ENCODE measurements at places on chromosomes 12 and 14. TPM values are rescaled to one million over a fixed set of nuclear protein-coding genes. Genes with fewer than 3 reads are reported as not detected.

- peaks cover 28% of the 10 kb centered on the region for H3K27me3 ChIP-seq
- H3K4me3 ChIP-seq, result no peak overlapping the region
- H3K27ac ChIP-seq, result no peak overlapping the region
- H3K36me3 ChIP-seq, result no peaks in the 10 kb centered on the region
These were observed 10.4 kb downstream of the GTSF1 start for GRCh38 chr12:54463034-54463433.

C14orf180 gene
- not detected for total RNA-seq

CLEC1B gene
- not detected for total RNA-seq

RNASE3 gene
- total RNA-seq, result not detected

DNA sequence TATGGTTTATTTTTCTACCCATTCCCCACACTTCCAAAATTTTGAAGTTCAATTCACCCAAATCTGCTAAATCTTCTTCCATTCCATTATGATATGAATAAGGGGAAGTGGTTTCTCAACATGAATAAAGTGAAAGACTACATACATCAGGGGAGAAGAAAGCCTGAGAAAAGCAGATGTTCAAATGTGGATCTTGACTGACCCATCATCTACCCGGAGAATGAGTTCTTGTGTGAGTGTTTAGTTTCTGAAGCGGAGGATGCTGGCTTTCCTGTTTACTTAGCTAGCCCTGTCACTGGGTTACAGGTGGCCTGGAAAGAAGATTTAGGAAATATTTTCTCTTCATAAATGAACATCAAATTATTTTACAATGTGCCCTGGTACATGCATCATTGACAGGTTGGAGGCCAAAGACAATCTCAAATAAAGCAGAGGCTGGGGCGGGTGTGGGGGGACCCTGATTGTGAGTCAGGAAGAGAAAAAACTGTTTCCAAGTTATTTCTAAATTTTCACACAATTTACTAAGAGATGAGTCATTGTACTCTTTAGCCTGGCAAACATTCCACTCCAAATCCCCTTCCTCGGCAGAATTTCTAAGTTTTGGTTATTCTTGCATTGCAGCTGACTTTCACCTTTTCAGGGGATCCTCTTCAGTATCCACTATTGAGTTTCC is 135.6 kb downstream of the SLC25A21 start:
- no peak overlapping the region for H3K27ac ChIP-seq
- no peaks in the 10 kb centered on the region for H3K4me1 ChIP-seq
- no peaks in the 10 kb centered on the region for H3K36me3 ChIP-seq
- no peak overlapping the region for H3K4me3 ChIP-seq
- DNase-seq, result no peak
- no peaks in the 10 kb centered on the region for H3K27me3 ChIP-seq

GRCh38 chr12:115149685-115150378 is 465.9 kb upstream of the TBX3 start:
- no peaks in the 10 kb centered on the region for H3K4me1 ChIP-seq
- H3K36me3 ChIP-seq, result no peaks in the 10 kb centered on the region
- H3K4me3 ChIP-seq, result no peak overlapping the region
- no peak for DNase-seq
- no peaks in the 10 kb centered on the region for H3K27me3 ChIP-seq

MYO1A gene
- total RNA-seq, result 13.4 TPM

- H3K36me3 ChIP-seq, result no peaks in the 10 kb centered on the region
- no peak overlapping the region for H3K27ac ChIP-seq
- H3K4me3 ChIP-seq, result no peak overlapping the region
- peaks cover 15% of the 10 kb centered on the region for H3K4me1 ChIP-seq
These were observed 40.8 kb upstream of the CSRP2 start for GRCh38 chr12:76919383-76920171.

- H3K27ac ChIP-seq, result no peak overlapping the region
These were observed 111.2 kb downstream of the LRIG3 start for GRCh38 chr12:58809064-58809607.

DNA sequence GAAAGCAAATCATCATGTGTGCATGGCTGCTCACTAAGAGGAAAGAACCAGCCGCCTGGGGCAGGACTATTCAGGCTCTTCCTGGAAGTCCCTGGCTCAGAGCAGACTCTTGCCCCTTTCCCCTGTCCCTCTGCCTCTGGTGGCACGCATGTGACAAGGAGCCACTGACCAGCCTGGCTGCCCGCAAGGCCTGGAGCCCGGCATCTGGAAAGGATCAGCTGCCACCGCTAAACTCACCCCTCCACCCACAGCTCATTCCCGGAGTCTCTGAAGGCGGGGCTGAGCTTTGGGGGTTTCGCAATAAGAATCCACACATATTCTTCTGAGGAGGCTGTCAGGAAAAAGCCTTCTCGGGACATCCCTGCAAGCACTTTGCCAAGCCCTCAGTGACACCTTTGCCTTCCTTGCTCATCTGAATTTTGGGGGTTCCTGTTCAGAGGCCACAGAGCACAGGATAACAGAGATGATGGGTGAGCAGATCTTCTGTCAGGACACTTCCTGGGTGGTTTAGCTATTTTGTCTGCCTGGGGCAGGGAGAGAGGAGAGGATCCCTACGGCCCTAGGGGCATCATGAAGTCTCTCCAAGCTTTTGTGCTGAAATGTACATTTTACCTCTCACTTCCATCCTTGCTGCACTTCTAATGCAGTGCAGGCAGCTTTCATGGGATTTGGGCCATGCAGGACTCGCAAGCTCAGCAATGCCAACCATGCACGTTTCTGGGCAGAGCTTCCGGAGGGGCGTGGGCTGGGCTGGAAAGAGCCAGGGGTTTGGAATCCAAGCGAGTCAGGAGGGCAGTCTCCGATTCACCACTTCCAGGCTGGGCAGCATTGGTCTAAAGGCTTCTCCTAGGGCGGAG is 124.8 kb upstream of the MAP1LC3B2 start:
- H3K4me1 ChIP-seq, result no peaks in the 10 kb centered on the region
- no peaks in the 10 kb centered on the region for H3K27me3 ChIP-seq
- no peak overlapping the region for H3K4me3 ChIP-seq
- H3K36me3 ChIP-seq, result no peaks in the 10 kb centered on the region
- DNase-seq, result no peak

RBM23 gene
- 77.5 TPM for total RNA-seq

DNA sequence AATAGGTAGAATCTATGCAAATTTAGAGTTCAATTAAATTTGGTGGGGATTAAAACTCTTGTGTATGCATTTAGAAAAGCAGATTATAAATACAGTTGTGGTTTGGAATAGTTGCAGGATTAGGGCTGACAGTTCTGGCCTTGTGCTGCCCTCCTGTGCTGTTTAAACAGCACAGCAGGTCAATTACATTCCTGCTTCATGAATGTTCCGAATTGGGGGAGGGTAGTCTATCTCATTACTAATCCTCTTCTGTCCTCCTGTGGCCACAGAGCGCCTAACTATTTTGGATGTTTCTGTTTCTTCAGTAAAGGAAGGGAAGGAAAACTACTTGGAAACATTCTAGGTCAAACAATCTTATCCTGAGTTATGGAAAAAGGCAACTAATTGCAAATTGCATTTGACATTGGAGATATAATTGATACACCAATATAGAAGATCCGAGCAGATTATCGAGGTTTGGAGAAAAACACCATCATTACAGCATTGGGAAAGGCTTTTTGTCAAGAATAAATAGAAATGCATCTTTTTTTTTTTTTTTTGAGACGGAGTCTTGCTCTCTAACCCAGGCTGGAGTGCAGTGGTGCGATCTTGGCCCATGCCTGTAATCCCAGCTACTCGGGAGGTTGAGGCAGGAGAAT is 8.7 kb upstream of the GPR19 start:
- H3K27me3 ChIP-seq, result no peaks in the 10 kb centered on the region
- no peaks in the 10 kb centered on the region for H3K36me3 ChIP-seq
- peak; percentile 35 for DNase-seq
- no peak overlapping the region for H3K27ac ChIP-seq
- H3K4me1 ChIP-seq, result peaks cover 29% of the 10 kb centered on the region
- peak overlapping the region; percentile 49 for H3K4me3 ChIP-seq

DNA sequence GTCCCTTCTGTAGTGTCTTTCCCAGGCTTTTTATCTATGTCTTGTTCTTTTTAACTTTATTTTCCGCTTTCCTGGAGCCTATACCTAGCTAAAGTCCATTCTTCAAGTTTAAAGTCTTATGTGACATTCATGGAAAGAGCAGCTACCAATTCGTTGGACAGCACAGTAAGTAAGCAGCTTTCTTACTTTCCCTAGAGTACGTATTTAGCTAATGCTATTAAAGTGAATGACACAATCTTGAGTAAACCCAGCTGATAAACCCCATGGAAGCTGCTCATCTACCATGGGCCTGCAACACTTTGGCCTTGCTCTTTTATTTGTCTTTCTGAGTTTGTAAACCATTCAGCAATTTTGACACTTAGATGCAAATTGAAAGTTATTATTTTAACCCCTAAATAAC is 30.0 kb downstream of the ALX1 start:
- no peak for DNase-seq
- H3K4me3 ChIP-seq, result no peak overlapping the region
- no peaks in the 10 kb centered on the region for H3K27me3 ChIP-seq
- no peaks in the 10 kb centered on the region for H3K36me3 ChIP-seq
- H3K4me1 ChIP-seq, result no peaks in the 10 kb centered on the region
- no peak overlapping the region for H3K27ac ChIP-seq

GALC gene
- total RNA-seq, result 40.3 TPM

KRT5 gene
- total RNA-seq, result not detected

DNA sequence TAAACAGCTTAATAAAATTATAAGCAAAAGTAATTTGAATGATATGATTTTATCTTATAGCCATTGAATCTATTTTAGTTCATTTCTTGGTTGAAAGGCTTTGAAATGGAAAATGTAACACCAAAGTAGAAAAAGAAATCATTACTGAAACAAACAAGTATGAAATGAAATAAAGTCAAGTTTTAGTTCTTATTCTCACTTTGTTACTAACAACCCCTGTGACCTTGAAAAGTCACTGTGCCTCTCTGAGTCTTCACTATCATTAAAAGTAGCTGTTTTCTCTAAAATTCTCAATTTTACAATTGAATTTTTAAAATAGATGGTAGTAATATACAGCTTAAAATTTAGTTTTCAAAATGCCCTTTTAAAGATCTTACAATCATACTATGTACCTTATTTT is 32.4 kb upstream of the SLC17A8 start:
- no peak overlapping the region for H3K4me3 ChIP-seq
- H3K27ac ChIP-seq, result no peak overlapping the region
- peaks cover 10% of the 10 kb centered on the region for H3K36me3 ChIP-seq
- no peaks in the 10 kb centered on the region for H3K27me3 ChIP-seq

DNA sequence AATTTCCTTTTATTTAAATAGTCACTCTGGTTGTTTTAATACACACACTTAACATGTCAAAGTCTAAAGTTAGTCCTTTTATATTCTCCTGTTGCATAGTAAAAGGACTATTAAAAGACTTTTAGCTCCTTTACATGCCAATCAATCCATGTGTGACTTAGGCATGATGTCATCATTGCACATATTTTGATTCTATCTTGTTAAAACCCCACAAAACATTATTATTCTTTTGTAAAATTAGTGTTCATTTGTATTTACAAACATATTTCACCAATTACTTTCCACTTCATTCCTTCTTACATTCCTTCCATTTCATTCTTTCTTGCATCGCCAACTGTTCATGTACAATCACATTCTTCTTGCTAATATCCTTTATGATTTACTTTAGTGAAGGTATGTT is 39.6 kb downstream of the TC2N start:
- H3K27ac ChIP-seq, result peak overlapping the region; percentile 26
- no peak for DNase-seq
- H3K4me1 ChIP-seq, result peaks cover 37% of the 10 kb centered on the region
- peaks cover 3% of the 10 kb centered on the region for H3K36me3 ChIP-seq
- H3K27me3 ChIP-seq, result no peaks in the 10 kb centered on the region
- no peak overlapping the region for H3K4me3 ChIP-seq

GRCh38 chr12:28316049-28316448 is 125.8 kb downstream of the CCDC91 start:
- no peak overlapping the region for H3K4me3 ChIP-seq
- H3K27me3 ChIP-seq, result no peaks in the 10 kb centered on the region
- no peak for DNase-seq
- peaks cover 7% of the 10 kb centered on the region for H3K36me3 ChIP-seq

DNA sequence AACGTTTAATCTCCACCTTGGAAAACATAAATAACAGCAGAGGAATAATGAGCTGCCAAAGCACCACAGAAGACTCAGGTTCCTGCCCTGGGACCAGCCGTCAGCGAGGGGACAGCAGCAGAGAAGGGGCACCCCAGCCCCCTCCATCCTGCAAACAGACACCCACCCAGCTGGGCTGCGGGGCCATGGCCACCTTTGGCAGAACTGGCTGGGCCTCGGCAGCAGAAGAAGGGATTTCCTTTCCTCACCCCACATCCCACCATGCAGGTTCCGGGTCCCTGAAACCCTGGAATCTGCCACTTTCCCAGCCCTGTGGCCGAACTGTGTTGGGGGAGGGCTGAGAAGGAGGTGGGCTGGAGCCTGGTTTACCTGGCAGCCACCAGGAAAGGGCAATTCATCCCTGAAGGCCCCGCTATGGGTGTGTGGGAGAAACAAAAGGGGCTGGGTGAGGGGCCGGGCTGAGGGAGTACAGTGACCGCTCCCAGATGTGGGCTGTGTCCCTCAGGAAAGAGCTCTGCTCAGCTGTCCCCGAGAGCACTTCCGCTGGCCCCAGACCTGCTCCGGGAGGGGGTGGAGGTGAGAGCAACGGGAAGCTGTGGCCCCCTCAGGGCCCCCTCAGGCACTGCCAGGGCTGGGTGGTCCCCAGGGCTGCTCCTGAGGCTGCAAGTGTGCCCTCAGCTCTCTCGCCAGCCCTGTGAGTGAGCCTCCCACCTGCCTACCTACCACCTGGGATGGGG is 3.8 kb downstream of the PGF start:
- no peak for DNase-seq
- no peak overlapping the region for H3K27ac ChIP-seq
- H3K4me3 ChIP-seq, result no peak overlapping the region
- H3K36me3 ChIP-seq, result no peaks in the 10 kb centered on the region

DNA sequence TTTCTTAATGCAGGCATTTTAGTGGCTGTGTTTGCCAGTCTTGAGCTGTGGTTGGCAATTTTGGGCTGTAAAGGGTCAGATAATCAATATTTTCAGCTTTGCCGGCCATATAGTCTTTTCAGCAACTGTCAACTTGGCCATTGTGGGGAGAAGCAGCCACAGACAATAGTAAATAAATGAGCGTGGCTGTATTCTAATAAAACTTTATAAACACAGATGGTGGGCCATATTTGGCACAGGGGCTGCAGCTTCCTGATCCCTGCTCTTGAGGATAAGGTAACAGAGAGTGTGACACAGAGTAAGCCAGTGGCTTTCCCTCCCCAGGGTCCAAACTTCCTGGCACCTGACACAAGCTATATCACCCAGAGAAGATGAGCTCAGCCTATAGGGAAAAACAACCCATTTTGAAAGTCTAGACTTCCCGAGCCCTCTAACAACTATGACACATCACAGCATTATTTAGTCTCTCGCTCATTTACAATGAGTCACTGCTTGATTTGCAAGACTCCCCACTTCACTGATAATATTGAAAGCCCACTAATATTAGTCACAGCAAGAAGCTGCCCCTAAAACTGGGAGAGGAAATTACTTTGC is 163.1 kb upstream of the TMPO start:
- DNase-seq, result no peak
- H3K27ac ChIP-seq, result peak overlapping the region; percentile 30
- peaks cover 5% of the 10 kb centered on the region for H3K4me1 ChIP-seq
- H3K27me3 ChIP-seq, result peaks cover 5% of the 10 kb centered on the region
- H3K36me3 ChIP-seq, result no peaks in the 10 kb centered on the region

HCFC2 gene
- 11.0 TPM for total RNA-seq
